ENCODE measurements at places on chromosomes 6 and 20. TPM values are rescaled to one million over a fixed set of nuclear protein-coding genes. Genes with fewer than 3 reads are reported as not detected.

DNA sequence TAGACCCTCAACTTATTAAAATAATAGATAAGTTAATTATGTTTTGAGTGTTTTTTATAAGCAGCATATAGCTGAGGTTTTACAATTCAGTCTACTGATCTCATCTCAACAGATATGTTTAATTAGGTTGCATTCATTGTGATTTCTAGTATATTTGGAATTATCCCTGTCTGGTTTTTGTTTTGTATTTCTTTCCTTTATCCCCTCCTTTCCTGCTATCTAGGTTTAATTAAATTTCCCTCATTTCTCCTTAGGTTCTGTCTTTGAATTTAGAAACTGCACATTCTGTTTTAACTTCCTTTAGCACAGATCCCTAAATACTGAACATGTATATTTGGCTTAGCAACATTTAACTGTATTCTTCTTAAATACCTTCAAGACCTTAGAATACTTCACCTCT, 4.9 kb upstream of the SUMO4 start:
- peaks cover 15% of the 10 kb centered on the region for H3K36me3 ChIP-seq
- H3K4me3 ChIP-seq, result no peak overlapping the region
- H3K27ac ChIP-seq, result no peak overlapping the region
- H3K27me3 ChIP-seq, result no peaks in the 10 kb centered on the region
- no peaks in the 10 kb centered on the region for H3K4me1 ChIP-seq
- no peak for DNase-seq

DNA sequence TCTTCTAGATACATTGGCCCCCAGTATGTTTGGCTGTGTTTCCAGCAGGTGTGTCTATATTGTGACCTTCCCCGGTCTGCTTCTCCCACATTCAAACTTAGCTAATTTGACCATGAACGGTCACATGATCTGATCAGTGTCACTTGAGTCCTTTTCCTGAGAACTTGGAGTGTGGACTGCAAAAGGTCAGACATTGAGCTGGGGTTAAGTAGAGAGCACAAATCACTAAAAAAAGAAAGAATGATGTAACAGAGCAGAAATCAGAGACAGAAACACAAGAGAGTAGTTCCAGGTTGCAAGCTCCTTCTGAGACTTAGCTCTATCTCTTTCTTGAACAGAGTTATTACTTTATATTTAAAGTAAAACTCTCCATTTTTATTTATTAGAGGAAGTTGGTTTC, 733.9 kb downstream of the CBLN4 start:
- no peaks in the 10 kb centered on the region for H3K27me3 ChIP-seq
- no peaks in the 10 kb centered on the region for H3K36me3 ChIP-seq
- H3K4me3 ChIP-seq, result no peak overlapping the region
- no peaks in the 10 kb centered on the region for H3K4me1 ChIP-seq
- no peak for DNase-seq

- peak; percentile 59 for DNase-seq
- H3K27ac ChIP-seq, result no peak overlapping the region
- no peak overlapping the region for H3K4me3 ChIP-seq
- H3K27me3 ChIP-seq, result no peaks in the 10 kb centered on the region
- peaks cover 6% of the 10 kb centered on the region for H3K4me1 ChIP-seq
Observed at GRCh38 chr20:38201356-38201755, 36.3 kb upstream of the TGM2 start.

GRCh38 chr6:89830170-89830809, 610 bp downstream of the CASP8AP2 start:
- no peaks in the 10 kb centered on the region for H3K27me3 ChIP-seq
- H3K27ac ChIP-seq, result no peak overlapping the region
- H3K4me3 ChIP-seq, result peak overlapping the region; percentile 81
- H3K4me1 ChIP-seq, result peaks cover 10% of the 10 kb centered on the region

GRCh38 chr20:47090835-47091234, 196.2 kb downstream of the EYA2 start:
- H3K4me1 ChIP-seq, result no peaks in the 10 kb centered on the region
- H3K27me3 ChIP-seq, result no peaks in the 10 kb centered on the region
- DNase-seq, result no peak

DNA sequence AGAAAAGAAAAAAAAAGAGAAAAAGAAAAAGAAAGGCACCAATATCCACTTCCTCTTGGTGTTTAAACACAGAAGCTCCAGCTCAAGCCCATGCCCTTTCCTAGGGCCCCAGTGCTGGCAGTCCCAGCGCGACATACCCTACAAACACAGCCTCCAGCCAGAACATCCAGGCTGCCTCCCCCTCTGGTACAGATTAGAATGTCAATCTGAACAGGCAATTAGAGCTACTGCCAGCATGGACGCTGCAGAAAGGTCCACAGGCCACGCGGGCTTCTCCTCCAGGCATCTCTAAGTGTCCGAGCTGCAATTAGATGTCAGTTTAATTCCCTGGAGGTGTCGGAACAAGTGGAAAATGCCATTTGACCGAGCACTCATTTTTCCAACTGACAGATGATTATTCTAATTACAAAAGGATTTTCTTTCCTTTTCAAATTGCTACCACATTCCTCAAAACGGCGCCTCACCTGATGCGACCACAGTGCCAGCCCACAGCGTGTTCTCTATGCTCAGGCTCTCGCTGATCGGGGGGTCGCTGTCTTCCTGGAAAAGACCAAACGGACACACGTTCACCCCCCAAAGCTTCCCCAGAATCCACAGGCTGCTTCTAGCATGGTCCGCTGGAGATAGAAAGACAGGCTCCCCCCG, 79.5 kb downstream of the ATP9A start:
- no peaks in the 10 kb centered on the region for H3K36me3 ChIP-seq
- DNase-seq, result no peak
- no peak overlapping the region for H3K27ac ChIP-seq

DNA sequence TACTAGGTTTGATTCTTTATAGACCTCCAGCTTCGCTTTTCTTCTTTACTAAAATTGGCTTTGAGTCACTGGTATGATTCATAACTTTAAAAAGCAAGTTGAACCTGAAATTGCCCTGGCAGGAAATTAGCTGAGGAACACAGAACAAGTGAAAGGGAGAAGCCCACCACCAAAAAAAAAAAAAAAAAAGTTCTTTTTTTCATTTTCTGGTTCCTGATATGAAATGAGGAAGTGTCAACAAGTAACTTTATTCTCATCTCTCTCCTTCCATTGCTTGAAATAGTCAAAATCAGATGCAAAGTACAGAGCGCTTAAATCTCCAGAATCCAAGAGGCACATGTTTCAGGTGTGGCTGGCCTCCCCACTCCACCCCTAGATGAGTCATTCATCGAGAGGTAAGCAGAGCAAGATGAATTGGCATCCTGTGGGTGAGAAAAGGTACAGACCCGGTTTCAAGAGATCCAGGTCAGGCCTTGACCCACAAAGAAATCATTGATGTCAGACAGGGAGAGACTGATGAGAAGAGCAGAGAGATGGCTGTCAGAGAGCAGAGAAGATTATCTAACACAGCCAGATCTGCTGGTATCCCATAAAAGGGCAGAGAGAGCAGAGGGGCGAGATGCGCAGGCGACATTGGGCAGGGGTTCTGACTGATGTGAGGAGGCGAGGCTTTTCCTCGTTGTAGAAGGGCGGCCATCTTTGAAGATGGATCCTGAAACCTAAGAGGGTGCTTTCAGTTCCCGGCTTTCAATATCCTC, 54.8 kb upstream of the MBOAT1 start:
- H3K4me3 ChIP-seq, result no peak overlapping the region
- no peak overlapping the region for H3K27ac ChIP-seq
- H3K27me3 ChIP-seq, result no peaks in the 10 kb centered on the region
- DNase-seq, result no peak

GRCh38 chr6:41467061-41467460, 79.1 kb upstream of the FOXP4 start:
- no peak overlapping the region for H3K4me3 ChIP-seq
- DNase-seq, result no peak
- H3K27ac ChIP-seq, result no peak overlapping the region
- H3K4me1 ChIP-seq, result no peaks in the 10 kb centered on the region

DNA sequence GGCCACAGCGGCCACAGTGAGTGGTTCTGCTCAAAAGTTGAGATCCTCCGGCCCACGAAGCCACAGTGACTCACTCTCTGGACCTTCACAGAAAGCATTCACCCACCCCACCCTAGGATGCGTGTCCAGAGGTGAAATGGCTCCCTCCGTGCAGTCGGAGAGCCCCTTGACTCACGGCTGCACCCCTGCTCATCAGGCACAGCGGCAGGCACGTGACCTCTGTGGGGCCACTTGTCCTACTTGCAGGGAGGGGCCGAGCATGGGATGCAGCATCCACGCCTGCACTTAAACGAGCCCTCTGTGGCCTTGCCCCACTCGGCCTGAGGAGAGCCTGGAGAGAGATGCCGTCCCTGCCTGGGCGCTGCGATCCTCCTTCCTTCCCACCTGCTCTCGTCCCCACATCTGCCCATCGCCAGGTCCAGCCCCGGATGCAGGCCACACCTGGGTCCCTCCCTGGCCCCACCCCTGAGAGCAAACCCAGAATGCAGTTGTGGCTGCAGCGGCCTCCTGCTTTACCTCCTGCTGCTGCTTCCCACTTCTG, 28.7 kb downstream of the NTSR1 start:
- DNase-seq, result peak; percentile 1
- no peak overlapping the region for H3K27ac ChIP-seq
- H3K4me3 ChIP-seq, result no peak overlapping the region
- no peaks in the 10 kb centered on the region for H3K4me1 ChIP-seq

DNA sequence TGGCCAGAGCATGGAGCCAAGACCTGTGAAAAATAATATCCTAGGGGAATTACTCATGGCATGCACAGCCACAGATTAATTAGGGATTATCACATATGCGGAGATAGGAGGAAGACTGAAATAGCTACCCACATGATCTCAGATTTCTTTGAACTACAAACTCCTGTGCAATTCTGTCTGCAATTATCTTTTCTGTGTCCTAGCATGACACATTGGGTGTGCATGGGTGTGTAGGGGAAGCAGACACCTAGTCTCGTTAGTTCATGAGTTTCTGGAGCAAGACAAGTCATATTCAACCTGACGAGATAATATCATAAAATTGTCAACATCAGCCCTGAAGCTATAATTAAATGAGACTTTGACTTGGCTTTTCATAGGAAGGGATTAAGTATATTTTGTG, 3.6 kb upstream of the SLC17A4 start:
- no peak overlapping the region for H3K4me3 ChIP-seq
- H3K27me3 ChIP-seq, result no peaks in the 10 kb centered on the region
- no peak for DNase-seq
- H3K4me1 ChIP-seq, result no peaks in the 10 kb centered on the region

DNA sequence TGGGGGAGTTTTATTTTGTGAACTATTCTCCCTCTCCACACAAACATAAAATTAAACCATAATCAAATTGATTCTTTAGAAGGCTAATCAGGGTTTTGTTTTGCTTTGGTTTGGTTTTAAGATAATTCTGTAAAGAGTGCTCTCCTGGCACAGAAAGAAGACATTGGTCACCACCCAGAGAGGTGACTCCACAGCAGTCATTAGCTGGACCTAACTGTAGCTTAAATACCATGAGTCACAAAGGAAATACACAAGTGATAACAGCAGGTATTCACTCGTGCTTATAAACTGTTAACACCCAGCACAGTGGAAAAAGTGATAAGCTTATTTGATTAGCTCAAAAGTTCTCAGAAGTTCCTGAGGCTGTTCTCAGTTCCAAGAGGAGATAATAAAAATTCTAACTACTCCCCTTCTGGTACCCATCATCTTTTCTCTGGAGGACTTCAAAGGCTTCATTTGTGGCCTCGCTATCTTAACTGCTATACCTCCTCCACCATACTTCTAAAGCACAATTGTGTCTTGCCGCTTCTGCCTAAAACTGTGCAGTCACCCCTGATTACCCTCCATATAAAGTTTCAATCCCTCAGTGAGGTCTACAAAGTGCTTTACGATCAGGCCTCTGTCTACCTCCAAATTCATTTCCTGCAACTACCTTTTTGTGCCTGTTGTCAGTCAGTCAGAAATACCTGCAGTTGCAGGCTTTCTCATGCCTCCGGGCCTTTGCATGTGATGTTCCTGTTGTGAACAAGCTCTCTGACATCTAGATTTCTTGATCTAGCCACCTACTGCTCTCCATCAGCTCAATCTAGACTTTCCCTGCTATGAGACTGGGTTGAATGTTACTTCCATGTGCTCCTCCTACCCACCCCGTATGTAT, 201.1 kb downstream of the SAMD5 start:
- H3K27me3 ChIP-seq, result no peaks in the 10 kb centered on the region
- H3K4me1 ChIP-seq, result no peaks in the 10 kb centered on the region
- no peak overlapping the region for H3K4me3 ChIP-seq
- H3K27ac ChIP-seq, result no peak overlapping the region
- no peaks in the 10 kb centered on the region for H3K36me3 ChIP-seq

DNA sequence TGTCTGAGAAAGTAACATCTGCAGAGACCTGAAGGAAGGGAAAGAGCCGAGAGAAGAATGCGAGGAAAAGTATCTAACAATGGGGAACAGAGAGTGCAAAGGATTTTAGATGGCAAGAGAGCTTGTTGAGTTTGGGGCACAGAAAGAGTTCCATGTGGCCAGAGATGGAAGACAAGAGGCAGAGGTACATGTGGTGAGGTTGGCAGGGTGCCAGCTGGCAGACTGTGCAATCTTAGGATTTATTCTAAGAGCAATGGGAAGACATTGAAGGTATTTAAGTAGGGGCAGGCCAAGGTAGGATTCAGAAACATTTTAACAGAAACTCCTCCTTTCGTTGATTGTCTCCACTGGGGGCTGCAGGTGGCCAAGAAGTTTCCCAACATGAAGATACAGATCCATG, 20.4 kb upstream of the LBP start:
- H3K27ac ChIP-seq, result no peak overlapping the region
- H3K36me3 ChIP-seq, result no peaks in the 10 kb centered on the region
- H3K4me3 ChIP-seq, result no peak overlapping the region
- H3K4me1 ChIP-seq, result no peaks in the 10 kb centered on the region
- H3K27me3 ChIP-seq, result no peaks in the 10 kb centered on the region
- DNase-seq, result no peak

DNA sequence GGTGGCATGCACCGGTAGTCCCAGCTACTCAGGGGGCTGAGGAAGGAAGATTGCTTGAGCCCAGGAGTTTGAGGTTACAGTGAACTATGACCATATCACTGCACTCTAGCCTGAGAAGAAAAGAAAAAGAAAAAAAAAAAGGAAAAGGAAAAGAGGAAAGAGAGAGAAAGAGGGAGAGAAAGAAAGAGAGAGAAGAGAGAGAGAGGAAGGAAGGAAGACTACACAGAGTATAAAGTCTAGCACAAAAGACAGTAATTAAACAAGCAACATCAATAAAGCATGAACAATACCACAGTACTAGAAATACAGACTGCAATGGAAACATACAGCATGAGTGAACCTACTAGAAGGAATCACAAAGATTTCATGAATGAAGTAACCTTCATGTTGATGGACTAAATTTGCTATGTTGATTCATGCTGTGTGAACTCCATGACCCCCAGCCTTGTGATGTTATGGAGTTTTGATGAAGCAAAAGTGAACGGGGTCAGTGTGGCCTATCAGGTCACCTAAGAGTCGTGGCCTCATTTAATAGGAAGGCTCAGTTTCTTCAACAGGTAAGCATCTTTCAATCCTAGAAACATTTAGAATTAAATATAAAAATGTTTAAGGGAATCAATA, 57.6 kb downstream of the NUDT3 start:
- no peak overlapping the region for H3K27ac ChIP-seq
- peaks cover 13% of the 10 kb centered on the region for H3K4me1 ChIP-seq
- H3K27me3 ChIP-seq, result no peaks in the 10 kb centered on the region
- H3K4me3 ChIP-seq, result no peak overlapping the region

- peak; percentile 76 for DNase-seq
- no peak overlapping the region for H3K4me3 ChIP-seq
- peaks cover 6% of the 10 kb centered on the region for H3K4me1 ChIP-seq
- H3K27ac ChIP-seq, result no peak overlapping the region
- H3K36me3 ChIP-seq, result no peaks in the 10 kb centered on the region
Observed at GRCh38 chr20:59751075-59751711, 146.9 kb downstream of the PHACTR3 start.

The NKX2-2 gene
- total RNA-seq, result not detected

The KIF3B gene
- 35.6 TPM for total RNA-seq

The LTB gene
- total RNA-seq, result 2.5 TPM

The RFX6 gene
- not detected for total RNA-seq

The NRSN1 gene
- not detected for total RNA-seq

The GINS1 gene
- total RNA-seq, result 7.0 TPM
